ENCODE measurements at places on chromosomes 4 and X.
A peak's percentile ranks its signal among the peaks of the same experiment; 100 is the strongest.

DNA sequence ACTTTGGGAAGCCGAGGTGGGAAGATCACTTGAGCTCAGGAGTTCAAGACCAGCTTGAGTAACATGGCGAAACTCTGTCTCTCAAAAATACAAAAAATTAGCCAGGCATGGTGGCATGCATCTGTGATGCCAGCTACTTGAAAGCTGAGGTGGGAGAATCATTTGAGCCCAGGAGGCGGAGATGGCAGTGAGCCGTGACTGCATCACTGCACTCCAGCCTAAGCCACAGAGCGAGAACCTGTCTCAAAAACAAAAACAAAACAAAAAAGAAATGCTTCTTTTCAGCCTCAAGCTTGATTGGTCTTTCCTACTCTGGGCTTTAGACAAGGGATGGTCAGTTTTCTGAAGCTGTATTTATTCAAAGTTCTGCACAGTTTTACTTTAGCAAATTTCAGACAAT lies 15.8 kb upstream of the DHRSX start:
- DNase-seq: no peak

DNA sequence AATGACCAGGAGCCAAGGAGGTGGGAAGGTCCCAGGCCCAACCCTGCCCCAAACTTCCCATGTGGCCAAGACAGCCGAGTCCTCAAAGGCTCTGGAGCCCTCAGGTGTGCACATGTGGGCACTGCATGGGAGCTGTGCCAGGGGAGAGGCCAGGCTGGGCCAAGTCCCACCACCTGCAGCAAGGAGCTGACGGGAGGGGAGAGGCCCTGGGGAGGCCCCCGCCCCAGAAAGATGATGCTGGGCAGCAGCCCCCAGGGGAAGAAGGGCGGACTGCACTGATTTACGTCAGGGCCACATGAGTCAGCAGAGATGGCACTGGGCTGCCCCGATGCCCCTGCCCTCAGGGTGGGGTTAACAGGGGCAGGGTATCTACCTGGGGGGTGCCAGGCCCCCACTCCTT lies 1.4 kb downstream of the L1CAM start:
- DNase-seq: no peak

DNA sequence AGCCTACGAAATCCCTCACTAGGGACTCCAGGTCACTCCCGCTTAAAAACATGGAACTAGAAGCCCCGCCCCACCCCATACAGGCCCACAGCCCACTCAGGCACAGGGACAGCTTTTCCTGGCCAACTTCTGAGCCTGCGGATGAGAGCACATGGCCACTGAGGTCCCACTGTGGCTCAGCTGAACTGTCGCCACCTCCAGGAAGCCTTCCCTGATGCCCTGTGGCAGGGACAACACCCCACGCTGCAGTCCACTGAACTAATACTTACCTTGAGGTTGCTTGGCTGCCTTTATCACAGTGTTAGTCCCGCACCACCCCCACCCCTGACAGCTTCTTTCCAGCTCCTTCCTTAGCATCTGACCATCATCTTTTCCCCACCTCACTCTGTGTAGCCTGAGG lies 39.3 kb upstream of the MAN2B2 start:
- DNase-seq: no peak

DNA sequence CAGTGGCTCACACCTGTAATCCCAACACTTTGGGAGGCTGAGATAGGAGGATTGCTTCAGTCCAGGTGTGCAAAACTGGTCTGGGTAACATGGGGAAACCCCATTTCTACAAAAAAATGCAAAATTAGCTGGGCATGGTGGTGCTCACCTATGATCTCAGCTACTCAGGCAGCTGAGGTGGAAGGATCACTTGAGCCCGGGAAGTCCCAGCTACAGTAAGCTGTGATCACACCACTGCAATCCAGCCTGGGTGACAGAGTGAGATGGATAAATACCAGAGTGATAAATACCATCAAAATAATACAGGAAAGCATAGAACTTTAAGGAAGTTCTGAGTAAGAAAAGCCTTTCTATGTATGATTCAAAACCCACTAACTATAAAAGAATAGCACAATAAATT lies 52.8 kb downstream of the LRBA start:
- DNase-seq: peak; percentile 17

DNA sequence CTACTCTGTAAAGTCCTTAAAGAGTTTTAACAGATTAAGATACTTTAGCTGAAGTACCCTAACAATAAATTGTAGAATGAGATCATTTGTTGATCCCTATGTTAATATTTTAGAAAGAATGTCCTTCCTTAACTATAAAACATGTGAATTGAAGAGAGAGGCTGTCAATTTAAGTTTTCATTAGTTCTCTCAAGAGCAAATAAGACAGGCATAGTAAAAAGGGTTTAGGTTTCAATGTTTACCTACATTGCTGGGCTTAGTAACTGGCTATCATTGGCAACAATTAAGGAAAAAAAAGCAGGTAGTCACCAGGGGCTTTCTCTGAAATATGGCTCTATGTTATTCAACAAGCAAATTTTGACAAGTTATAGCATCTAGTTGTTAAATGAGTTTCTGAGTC lies 91.5 kb downstream of the ATRX start:
- no peak for DNase-seq

GRCh38 chrX:6227935-6228334 lies 732 bp downstream of the NLGN4X start:
- DNase-seq: no peak

DNA sequence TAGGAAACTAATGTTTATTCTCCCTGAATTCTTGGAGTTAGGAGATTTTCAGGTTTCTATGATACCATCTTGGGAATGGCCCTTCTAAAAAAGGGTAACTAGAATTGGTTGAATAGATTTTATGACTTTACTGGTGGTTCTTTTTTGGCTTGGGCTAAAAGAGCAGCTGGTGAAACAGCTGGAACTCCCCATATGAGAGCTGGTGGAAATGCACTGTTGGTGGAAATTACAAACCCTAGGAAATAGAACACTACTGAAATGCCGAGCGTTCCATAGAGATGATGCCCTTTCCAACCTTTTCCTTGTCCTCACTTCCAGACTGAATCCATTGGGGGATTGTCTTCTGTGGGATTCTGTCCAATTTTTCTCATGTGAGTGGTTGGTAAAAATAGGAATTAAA lies 139.5 kb downstream of the STIM2 start:
- no peak for DNase-seq

- no peak for DNase-seq
Measured at GRCh38 chr4:142164767-142165500, 528.6 kb downstream of the IL15 start.

DNA sequence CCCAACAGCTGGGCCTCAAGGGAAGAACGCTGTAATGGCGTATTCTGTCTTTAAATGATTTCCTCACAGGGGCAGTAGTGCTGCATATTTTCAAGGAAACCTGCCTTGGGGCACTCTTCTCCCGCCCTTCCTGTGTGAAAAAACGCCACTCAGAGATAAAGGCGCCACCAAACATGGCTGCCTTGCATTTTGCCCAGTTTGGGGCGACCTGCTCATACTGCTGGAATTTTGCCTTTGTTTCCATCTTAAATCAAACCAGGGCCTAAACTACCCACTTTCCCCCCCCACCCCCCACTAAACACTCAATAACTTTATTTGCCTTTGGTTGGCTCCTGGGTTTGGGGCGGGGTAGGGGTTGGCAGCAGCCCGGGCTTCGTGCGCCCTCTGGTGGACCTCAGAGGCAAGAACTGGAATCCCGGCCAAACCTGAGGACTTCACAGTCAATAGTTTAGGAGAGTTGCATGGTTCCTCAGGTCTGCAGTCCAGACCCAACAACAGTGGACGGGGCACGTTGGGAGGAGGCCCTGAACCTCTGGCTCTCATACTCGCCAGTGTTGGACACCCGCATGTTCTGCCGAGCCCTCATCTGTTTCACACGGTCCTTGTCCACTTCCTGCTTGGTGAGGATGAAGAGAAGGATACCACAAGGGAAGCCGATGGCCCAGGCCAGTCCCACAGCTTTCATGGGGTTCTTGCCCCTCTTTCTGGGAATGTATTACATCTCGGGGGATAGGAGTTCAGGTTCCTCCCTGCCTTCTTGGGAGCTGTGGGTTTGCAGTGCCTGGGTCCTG lies 220.1 kb upstream of the STK26 start:
- DNase-seq: no peak

DNA sequence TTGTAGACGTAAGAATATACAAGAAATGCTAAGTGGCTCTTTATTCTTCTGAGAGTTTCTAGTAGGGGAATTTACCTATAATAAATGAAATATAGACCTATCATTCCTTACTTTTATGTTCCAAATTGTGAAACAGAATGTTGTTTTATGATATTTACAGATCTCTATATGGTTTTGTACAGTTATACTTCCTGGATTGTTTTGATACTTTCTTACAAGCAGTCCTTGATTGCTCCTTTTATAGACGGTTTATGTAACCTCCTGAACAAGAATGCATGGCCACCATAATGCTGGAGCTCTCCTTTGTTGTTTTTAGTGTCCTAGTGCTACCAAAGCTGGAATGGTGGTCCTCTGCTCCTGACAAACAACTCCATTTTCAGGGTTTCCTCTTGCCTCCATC lies 91.7 kb upstream of the RPA4 start:
- no peak for DNase-seq
